ENCODE measurements at places on chromosomes 2 and 18.

GRCh38 chr2:27079233-27080139, 1.1 kb downstream of the EMILIN1 start:
- DNase-seq = peak; percentile 26

DNA sequence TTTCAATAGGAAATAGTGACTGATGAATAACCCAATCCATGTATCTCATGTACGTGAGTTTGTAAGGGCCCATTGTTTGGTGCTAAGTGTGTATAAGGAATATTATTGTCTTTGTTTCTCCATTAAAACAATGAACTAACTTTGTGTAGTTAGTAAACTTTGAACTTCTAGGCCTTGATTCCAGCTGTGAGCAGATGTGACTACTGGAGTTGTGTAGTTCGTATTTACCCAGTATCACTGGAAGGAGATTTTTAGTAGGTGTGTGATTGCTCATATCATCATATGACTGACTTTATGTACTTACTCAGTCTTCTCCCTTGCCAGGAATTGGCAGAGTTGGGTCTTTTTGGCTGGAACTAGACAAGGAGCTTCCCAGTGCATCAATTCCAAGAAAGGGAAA, 227.4 kb downstream of the AGPS start:
- no peak for DNase-seq

- DNase-seq = no peak
Observed at GRCh38 chr2:5365871-5366461, 326.2 kb upstream of the SOX11 start.

- no peak for DNase-seq
Observed at GRCh38 chr2:84115173-84115857, 343.8 kb downstream of the SUCLG1 start.

DNA sequence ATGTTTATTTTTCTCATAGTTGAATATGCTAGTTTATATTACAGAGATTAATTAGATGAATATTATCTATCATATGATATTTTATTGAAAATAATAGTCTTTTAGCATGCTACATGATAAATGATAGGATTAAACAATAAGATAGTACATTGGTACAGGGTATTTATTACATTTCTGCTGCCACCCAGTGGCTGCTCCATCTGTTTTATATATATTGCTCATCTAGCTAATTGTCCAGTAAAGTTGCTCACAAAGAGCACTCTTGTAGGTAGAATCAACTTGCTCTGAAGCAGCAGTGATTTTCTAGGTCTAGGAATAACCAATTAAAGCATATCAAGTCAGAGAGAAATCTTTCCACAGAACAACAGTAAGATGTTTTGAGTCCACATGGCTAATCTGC, 183.3 kb downstream of the ASXL3 start:
- no peak for DNase-seq

DNA sequence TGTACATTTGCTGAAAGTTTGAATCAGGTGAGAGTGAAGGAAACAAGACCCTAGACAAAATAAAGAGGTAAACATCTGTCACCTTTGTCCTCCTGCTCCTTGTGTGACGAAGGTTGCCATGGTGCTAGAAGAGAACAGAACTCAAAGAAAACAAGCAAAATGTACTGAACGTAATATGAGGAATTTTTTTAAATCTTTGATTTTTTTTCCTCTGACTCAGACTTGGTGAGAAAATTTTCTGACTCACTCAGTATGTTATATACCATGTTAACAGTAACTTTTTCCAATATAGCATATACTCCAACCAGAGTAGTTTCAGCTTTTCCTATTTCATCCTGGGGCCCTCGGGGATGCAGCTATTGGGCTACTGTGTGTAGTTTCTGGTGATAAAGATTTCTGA, 2114.6 kb upstream of the PIK3C3 start:
- no peak for DNase-seq

DNA sequence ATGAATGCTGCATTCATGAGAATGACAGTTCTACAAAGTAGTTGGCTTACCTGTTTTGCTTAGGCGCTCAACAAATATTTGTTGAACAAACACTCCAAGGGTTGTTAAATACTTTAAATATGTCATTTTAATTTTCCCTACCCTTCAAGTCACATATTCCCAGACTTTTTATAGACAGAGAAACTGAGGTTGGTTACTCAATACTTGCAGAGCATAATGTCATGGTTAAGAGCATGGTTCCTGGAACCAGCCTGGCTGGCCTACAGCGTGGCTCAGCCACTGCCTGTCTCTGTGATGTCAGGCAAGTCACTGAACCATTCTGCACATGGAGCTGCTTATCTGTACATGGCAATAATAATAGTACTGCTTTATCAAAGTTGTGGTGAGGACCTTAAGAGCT, 120.0 kb upstream of the STK17B start:
- no peak for DNase-seq

GRCh38 chr18:48875314-48875941, 75.3 kb downstream of the SMAD7 start:
- no peak for DNase-seq

DNA sequence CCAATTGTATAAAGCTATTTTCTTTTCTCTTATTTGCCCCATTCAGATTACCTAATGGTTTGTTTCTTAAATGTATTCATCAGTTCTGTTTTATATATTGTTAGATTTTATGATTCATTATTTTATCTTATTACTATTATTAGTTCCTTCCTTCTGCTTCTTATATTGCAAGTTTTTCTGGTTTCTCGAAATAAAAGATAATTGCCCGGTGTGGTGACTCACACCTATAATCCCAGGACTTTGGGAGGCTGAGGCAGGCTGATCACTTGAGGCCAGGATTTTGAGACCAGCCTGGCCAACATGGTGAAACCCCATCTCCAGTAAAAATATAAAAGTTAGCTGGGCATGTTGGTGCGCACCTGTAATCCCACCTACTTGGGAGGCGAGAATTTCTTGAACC, 37.8 kb downstream of the ANTXR1 start:
- DNase-seq = no peak

DNA sequence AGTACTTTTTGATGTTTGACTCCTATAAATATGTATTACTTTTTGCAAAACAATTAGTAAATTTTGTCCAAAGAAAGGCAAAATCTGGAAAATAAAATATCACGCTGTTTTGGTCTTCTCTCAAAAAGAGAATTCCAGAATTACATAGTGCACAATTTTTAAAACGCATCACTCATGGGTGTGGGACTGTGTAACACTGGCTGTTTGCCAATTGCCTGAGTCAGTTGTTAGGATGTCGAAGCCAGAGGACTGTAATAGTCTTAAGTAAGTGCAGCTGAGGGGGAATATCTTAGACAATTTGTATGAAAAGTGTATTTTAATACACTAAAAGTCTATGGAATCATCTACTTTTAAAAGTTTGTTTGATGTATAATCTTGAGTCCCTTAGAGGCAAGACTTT, 24.1 kb upstream of the EPHA4 start:
- DNase-seq = peak; percentile 76

DNA sequence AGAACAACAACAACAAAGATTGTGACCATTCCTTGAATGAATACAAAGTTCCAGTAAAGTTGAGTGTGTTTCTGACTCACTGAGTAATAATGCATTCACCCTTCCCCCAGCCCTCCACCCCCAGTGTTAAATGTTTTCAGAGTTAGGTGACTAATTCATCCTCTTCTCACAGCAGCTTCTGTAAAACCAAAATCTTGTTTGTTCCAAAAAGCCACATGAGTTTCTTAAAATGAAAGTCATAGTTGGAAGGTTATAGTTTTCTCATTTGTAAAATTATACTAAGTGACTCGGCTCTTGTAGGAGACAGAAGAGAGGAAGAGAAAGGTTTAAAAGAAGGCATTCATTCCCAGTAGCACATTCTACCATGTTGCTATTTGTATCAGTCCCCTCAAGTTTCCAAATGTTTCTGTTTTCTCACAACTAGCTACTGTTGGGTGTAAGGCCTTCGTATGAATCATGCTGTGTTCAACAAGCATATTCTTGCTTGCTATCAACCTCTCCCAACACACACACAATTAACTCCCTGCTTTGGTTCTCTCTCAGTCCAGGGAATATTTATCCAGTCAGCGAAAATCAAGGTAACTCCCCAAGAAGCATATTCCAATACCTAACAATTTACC, 75.3 kb downstream of the MBD2 start:
- peak; percentile 94 for DNase-seq

DNA sequence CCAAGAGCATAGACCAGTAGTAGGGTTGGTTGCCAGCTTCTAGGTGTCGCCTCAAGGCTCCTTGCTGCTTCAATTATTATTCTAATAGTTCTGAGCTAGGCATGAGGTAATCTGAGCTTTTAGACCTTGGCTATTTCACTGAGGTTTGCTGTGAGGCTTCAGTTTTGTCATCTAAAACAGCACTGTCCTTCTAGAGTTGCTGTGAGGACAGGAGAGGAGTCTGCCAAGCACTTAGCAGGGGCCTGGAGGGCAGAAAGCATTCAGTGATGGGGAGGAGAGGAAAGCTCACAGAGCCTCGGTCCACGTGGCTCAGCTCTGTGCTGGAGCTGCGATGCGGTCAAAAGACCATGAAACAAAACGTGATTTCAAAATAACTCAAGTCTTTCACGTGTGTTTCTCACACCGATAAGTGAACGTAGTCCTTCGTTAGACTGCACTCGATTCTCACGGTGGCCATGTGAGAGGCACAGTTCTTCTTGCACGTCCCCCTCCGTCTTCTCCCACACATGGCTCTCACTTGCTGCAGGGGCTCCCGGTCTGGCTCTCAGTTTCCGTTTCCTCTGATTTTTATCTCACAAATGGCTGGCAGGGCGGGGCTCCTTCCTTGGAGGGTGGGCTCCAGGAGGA, 113.7 kb downstream of the B3GNT2 start:
- no peak for DNase-seq

Data from EL (cell line).